Fibroblast of gingiva (primary cell): ENCODE measurements at places on chromosomes 11 and 22.

DNA sequence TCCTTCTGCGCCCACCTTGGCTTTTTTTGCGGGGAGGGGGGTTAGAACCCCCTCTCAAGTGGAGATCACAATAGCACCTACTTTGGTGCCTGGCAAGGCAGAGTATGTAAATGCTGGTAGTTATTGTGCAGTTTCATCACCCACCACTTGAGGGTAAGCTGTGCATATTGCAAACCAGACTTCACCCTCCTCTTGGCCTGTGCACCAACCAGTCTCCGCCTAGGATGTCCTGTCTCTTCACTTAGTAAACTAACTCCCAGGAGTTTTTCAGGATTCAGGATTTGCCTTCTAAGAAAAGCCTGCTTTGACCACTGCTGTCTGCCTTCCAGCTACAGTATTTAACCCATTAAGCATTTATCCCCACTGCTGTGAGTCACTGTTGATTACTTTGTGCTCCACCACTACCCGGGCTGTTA lies 2.0 kb upstream of the UBXN1 start:
- DNase-seq = peak; percentile 88

DNA sequence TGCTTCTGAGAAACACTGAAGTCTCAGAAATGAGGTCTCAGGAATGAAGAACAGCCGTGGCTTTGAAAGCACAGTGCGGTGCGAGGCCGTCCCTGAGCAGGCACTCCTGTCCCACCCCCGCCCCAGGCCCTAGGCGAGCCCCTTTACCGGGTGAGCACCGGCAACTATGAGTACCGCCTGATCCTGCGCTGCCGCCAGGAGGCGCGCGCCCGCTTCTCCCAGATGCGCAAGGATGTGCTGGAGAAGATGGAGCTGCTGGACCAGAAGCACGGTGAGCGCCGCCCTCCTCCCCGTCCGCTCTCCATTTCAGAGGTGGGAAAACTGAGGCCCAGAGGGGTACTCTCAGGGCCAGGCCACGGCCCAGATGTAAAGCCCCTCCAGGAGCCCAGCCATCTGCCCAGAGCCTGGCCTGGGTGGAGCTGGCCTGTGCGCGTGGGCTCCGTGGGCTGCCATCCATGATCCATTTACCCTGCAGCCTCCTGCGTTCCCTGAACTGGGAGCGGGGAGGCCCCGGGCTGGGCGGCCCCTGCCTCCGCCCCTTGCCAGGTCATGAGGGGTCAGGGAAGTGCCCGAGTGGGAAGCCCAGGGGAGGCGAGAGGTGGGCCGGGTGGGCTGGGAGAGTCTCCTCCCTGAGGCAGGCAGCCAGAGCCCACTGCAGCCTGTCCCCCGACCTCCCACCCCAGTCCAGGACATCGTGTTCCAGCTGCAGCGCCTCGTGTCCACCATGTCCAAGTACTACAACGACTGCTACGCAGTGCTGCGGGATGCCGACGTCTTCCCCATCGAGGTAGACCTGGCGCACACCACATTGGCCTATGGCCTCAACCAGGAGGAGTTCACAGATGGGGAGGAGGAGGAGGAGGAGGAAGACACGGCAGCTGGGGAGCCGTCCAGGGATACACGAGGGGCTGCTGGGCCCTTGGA lies 9.5 kb downstream of the SLC16A8 start:
- no peak for DNase-seq

- DNase-seq = no peak
Measured at GRCh38 chr11:12246147-12246546, 131.2 kb upstream of the PARVA start.

DNA sequence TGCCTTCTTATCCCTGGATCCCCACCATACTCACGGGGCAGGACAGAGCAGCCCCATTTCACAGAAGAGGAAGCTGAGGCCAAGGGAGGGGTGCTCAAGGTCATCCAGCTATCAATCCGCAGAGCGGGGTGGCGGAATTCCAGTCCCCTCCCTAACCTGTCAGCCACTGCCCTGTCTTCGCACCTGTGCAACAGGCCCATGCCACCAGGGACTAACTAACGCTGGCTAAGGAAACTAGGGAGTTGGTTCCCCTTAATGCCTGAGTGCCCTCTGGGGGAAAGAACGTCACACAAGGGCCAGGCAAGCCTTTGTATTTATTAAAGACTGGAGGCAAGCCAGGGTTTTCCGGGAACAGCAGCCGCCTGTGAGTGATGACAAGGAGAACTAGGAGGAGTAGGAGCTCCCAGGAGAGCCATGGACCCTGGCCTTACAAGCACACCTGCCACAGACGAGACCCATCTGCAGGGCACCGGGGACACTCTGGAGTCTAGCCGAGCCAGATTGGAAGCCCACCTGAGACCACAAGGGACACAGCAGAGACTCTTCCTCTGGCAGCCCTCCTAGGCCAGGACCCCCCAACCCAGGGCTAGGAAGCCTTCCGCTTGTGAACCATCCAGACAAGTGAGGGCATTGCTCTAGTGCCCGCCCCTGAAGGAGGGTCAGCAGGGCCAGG lies 64.4 kb downstream of the MYH9 start:
- DNase-seq = peak; percentile 86

DNA sequence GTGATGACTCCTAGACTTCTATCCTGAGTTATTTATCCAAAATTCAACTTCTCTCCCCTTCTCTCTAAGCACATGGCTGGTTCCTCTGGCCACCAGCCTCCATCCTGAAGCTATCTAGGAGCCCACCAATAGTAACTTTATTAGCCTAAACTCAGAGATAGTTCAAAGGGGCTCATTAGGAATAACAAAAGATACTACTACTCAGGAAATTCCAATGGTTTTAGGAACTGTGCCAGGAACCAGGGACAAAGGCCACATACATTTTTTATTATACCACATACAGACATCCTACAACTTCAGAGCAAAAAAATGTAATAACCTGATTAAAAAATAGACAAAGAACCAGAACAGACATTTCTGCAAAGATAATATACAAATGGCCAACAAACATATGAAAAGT lies 27.9 kb downstream of the SLC25A17 start:
- no peak for DNase-seq

DNA sequence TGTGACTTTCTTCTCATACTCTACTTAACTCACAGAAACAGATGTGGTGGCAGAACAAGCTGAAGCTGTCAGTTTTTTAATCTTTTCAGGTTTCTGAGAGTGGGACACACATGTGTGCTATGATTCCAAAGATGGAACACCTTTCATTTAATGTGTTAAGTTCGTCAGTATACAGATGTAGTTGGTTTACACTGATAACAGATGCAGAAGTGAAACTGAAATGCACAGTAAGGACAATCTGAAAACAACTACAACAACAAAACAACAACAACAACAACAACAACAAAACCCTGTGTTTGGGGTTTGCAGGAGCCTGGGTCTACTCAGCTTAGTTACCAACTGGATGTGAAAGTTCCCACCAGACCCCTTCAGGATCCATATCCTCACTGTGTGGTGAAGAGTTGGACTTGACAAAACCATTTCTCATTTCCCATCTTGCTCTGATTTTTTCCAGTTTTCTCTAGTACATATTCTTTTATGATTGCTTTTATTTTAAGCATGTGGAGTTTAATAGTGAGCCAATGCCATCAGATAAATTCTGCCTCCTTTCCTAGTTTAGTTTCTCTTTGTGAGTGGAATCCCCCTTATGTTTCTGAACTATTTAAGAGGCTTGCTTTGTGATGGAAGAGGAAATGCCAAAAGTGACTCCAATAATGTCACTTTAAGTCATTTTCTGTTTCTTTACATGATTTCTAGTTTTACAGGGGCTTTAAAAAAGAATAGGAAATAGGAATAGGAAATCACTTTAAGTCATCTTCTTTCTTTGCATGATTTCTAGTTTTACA lies 47.8 kb downstream of the ARHGAP42 start:
- DNase-seq = no peak
